ENCODE measurements at places on chromosomes 5 and 9. TPM values are rescaled to one million over a fixed set of nuclear protein-coding genes. Genes with fewer than 3 reads are reported as not detected.

- no peak for DNase-seq
These were observed 68.7 kb upstream of the CDH6 start for GRCh38 chr5:31124651-31125305.

- no peak for DNase-seq
These were observed 218.7 kb upstream of the S1PR3 start for GRCh38 chr9:88772575-88772974.

DNA sequence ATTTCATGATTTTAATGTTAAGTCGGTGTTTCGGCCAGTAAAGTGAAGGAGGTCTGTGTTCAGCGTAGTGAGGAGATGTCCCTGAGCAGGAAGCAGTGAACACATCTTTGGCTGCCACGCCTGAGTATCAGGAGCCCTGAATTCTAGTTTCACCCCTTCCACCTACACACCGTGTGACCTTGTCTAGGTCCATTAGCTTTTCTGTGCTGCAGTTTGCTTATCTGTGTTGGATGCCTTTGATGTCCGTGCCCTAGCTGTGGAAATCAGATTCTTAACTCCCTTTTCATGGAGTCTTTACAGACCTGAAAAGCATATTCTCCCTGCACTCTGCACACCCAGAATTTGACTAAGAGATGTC, 601 bp downstream of the FBXO38 start:
- DNase-seq = no peak

DNA sequence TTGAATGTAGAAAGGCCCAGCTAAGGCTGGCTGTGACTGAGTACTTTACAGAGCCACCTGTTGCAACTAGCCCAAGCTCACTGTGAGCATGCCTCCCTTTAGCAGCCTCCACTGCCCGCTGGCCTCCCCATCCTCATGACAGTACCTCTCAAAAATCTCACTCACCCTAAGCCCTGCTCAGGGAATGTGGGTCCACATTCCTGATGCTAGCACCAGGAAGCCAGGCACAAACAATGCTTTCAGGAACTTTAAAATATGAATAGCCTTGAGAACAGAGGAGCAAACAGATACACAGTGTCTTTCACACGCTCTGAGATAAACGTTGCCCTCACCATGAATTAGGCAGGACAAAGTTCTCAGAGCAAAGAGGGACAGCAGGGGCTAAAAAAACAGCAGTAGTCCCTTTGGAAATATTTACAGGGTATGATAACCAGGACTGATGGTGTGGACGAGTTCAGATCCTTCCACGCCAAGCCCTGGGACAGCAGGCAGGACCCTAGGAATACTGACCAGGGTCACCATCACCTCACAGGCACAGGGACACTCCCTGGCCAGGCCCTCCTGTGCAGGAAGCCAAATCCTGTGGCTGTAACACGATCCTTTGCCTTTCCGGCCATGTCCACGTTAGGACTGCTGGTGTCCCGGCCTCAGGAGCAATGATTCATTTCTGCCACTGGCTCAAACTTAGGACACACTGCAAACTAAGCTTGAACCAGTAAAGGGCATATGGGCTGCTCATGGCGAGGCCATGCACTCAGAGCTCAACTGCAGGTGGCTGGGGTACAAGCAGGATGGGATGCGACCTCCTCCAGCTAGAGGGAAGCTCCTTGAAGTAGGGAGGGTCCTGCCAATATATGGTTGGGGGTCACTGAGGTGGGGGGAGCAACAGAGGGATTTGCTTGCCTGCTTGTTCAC, 9.6 kb downstream of the ACSL6 start:
- no peak for DNase-seq

GRCh38 chr5:15500325-15501001, 483 bp downstream of the FBXL7 start:
- DNase-seq = no peak

- DNase-seq = no peak
These were observed 7.6 kb upstream of the AK3 start for GRCh38 chr9:4748612-4749011.

- no peak for DNase-seq
These were observed 35.1 kb downstream of the NDUFS6 start for GRCh38 chr5:1836176-1836890.

DNA sequence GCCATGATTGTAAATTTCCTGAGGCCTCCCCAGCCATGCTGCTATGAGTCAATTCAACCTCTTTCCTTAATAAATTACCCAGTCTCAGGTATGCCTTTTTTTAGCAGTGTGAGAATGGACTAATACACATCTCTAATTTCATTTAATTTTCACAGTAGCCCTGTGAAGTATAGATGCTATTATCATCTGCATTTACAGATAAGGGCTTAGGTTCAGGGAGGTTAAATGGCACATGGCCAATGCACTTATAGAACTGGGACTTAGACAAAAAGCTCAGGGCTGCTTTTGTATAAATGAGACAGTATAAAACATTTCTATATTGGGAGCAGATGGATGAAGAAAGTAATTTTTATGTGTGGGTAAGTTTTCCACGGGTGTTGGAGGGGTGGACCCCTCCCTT, 62.9 kb upstream of the PANK3 start:
- DNase-seq = no peak

DNA sequence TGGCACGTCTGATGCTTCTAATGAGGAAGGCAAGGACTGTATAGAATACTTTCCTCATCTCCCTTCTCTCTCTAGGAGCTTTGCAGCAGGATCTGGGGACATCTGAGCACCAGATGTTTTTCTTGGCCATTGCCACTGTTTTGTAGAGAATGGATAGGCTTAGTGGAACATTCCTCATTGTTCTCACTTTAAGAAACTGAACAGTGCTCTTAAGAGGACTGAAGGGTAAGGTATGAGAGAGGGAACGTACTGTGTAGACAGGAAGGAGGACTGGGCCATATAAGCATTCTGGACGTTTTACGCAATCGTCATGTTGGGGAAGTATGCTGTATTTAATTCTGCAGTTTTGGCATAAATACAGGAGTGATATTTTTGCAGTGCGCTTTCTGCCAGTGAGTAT, 70.6 kb downstream of the SMARCA2 start:
- no peak for DNase-seq

DNA sequence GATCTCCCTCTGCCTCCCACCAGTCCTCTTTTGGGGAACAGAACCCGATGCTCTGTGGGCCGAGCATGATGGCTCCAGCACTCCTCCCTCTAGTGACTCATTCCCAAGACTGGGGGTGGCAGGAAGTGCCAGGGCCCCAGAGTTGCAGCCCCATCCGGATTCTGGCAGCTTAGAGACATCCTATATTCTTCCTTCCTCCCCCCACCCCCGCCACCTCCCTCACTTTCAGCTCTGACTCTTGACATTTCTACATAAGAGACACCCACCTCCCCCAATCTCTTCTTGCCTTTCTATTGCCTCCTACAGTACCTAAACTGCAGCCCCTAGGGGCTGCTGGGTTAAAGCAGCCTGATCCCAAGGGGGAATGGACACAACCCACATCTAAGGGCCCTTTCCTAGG, 47.1 kb upstream of the MATR3 start:
- DNase-seq = no peak

DNA sequence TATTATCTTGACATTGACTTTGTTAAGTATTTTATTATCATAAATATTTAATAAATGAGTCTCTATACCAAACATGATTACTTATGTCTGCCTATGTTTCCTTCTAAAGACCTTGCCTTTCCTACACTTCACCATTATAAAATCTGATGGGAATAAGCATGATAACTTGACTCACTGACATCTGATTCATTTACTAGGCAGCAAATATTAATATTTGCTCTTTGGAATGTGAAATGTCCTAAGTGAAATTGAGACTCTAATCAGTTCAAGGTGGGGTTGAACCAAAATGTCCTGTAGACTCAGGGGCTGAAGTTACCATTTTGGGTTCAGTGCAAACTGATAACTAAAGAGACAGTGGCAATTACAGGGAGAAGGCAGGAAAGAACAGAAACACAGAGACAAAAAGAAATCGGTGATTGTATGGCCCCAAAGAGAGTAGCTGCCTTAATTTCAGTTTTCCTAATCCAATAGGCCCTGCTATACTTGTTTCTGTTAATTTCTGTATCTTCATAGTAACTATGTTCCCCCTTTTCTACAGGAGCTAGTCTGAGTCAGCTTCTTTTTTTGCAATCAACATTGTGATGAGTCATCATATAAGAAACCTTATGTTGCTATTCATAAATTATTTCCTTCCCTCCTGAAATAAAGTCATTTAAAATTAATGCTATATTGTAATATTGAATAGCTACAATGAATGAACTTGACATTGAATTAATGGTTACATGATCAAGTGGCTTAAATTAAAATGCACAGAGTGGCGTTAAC, 296.8 kb downstream of the PDE4D start:
- DNase-seq = no peak

TRAF1 gene
- polyA plus RNA-seq = 5.3 TPM

NUDT12 gene
- polyA plus RNA-seq = 8.2 TPM

NTNG2 gene
- polyA plus RNA-seq = 2.3 TPM

LCN9 gene
- polyA plus RNA-seq = not detected

GNA14 gene
- polyA plus RNA-seq = 8.8 TPM

TAF11L10 gene
- polyA plus RNA-seq = not detected

DMRT2 gene
- 0.10 TPM for polyA plus RNA-seq

TTC39B gene
- 2.8 TPM for polyA plus RNA-seq

PCDHA5 gene
- 0.05 TPM for polyA plus RNA-seq

AQP7 gene
- 8.7 TPM for polyA plus RNA-seq

All from urinary bladder (tissue), 4 donors.